ENCODE measurements at places on chromosomes 11 and 22.

DNA sequence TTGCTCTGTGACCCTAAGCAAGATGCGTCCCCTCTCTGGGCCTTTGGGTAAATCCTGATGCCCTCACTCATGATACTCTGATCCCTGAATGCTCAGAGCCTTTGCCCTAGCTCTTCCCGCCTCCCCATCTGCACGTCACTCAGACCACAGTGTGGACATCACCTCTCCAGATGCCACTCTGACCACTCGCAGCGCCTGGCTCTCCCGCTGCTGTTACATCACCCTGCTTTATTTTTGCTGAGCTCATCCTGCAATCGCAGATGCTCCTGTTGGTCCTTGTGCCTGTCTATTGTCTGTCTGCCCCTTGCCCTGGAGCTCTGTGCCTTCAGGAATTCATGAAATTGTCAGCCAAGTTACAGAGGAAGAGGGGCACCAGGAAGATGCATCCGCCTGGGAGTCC, 5.5 kb downstream of the OSM start:
- no peak for DNase-seq

DNA sequence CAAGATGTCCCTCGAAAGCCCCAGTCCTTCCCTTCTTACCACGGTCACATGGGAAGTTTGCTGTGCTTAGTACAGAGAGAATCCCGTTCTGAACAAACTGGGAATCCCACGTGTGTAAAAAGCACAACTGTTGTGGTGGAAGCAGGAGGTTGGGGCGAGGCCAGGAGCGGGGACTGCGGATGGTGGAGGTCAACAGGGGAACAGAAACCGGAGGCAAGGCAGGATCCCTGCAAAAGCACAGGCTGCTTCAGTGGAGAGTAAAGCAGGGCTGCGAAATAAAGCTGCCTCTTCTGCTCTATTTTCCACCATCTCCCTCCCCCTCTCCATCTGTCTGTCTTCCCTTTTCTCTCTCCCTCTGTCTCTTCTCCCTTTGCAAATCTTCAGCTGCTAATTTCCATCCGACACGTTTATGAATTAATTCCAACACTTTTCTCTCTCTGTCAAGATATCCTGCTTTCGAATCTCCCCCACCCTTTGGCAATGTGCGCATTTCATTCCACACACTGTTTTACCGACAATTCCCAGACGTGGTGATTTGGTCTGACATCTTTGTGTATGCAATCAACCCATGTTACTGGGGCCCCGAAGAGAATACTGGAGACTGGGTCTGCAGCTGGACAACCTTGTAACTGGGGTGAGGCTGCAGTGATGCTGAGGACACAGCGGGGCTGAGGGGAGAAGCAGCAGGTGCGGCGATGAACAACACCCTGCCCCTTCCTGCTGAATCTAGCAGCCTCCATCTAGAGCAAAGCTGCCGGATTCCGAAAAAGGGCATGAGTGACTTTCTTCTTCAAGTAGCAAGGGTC, 571.8 kb downstream of the OPCML start:
- DNase-seq: no peak

DNA sequence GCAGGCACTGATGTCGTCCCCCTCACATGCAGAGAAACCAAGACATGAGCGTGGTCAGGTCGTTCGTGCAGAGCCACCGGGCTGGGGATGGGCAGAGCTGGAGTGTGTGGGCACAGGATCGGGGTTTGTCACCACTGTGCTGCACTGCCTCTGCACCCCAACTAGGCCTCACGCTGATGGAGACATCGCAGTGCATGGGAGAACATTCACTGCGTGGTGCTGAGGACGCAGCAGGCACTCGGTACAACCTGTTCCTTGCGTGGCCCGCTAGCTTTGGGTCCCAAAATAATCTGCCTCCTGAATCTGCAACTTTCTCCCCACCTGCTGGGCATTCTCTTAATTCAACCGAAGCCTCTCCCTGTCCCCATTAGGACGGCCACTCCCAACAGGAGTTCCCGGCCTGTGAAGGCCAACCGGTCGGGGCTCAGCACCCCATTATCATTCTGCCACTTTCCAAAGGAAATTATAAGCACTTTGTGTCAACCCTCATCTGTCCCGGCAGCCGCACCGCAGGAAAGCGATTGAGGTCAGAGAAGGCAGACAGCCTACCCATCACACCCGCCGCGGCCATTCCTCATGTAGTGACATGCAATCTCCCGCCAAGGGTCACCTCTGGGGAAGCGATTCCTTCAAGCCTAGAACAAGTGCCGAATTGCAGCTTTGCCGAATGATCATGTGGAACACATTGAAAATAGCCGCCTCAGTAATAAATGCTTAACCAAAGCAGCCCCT, 490.4 kb downstream of the MN1 start:
- no peak for DNase-seq

DNA sequence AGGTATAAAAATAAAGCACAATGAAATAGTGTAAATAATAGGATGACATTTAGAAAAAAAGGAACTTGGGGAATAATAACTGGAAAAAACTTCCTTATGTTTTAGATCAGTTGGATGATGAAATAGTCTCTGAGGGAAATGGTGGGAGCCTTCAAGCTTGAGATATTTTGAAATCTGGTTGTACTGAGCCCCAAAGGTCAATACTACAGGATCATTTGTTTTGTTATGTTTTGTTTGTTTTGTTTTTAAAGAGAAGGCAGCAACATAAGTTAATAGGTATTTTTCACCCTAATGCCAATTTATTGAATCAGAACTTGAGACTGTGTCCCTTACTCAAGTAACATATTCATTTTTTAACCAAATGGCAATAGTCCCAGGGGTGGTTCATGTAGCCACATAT, 393.1 kb downstream of the ETS1 start:
- no peak for DNase-seq

DNA sequence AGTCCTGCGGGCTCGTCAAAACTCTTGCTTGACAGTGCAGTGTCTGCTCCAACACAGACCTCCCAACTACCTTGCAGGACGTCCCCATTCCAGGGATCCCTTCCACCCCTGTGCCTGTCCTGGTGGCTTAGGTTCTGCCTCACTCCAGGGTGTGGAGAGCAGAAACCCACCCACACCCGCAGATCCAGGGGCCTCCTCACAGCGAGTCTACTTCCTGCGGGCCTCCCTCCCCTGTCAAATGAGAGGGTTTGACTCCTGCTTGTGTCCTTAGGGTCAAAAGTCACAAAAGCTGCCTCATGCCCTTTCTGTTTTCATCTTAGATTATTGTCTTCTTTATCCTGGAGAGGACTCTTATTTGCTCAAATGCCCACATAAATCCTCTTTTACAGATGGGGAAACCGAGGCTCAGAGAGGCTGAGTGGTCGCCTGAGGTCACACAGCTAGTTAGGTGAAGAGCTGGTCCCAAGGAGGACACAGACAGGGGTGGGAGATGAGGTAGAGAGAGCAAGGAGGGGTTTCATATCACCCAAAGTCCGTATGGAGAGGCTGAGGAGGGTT, 81.1 kb upstream of the KCNQ1OT1 start:
- no peak for DNase-seq

- DNase-seq: no peak
These were observed 73.2 kb upstream of the NUP50 start for GRCh38 chr22:45090497-45090910.

GRCh38 chr22:50139843-50140415, 30.6 kb upstream of the PANX2 start:
- DNase-seq: no peak

GRCh38 chr11:67491276-67492068, 8.6 kb downstream of the AIP start:
- no peak for DNase-seq

DNA sequence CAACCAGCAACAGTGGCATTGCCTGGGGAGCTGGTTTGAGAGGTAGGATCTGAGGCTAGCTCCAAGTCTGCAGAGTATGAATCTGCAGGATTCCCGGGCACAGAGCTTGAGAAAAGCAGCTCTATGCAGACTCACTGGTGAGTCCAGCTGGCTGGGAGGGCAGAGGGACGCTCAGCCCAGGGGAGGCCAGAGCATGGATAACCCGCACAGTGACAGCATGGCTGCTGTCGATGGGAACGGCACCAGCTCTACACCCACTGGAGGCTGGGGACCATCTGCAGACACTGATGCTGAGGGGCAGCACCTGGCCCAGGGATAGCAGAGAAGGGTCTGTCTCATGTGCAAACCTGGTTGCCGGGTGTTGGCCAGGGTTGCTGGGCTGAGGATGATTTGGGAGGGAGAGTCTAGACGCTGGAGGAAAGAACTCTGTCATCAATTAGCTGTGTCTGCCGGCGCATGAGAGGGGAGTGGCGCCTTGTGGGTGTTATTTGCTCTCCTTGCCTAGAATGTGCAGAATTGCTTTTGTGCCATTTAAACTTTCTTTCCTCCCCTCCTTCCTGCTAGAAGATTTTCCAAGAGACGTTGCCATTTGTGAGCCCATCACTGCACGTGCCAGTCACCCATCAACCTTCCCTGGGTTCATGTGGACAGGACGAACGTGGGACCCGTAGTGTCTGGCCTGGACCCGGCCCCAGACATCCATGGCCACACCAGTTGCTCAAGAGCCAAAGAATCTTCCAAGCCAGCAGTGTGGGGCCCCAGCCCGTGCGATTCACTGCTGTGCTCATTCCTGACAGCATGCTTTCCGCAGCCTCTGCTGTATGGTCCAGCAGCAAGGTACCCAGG, 19.1 kb upstream of the LINC01488 start:
- no peak for DNase-seq

DNA sequence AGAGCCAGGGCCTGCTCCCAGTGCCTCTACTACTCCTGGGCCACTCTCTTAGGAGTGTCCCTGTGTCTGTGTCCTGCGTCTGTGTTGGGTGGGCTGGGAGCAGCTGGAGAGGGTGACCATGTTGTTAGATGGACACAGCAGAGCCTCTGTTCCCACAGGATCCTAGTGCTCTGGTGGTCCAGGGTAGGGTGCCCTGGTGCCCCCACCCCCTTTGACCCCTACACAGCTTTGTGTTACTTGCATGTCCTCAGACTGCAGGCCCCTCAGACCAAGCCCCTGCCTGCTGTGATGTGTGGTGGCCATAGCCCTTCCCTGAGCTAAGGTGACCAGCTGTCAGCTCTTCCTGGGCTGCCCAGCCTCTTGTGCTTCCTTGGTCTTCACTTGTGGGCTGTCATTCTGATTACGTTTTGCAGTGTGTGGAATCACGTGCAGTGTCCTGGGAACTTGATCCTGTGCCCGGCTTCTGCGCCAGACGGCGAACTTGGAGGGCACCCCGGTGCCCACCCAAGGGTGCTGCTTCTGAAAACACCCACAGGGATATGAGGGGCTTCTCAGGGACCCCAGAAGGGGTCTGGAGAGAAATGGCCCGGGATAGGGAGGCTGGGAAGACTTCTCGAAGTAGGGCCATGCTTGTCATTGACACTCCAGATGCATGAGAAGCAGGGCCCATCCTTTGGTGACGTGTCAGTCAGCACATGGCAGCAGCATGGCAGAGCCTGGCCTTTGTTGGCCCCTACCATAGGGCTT, 1.5 kb downstream of the TANGO2 start:
- DNase-seq: no peak

- DNase-seq: no peak
These were observed 73.2 kb downstream of the ARHGAP8 start for GRCh38 chr22:44825310-44826150.

- no peak for DNase-seq
These were observed 6.2 kb upstream of the CRYBB2 start for GRCh38 chr22:25213221-25213620.

DNA sequence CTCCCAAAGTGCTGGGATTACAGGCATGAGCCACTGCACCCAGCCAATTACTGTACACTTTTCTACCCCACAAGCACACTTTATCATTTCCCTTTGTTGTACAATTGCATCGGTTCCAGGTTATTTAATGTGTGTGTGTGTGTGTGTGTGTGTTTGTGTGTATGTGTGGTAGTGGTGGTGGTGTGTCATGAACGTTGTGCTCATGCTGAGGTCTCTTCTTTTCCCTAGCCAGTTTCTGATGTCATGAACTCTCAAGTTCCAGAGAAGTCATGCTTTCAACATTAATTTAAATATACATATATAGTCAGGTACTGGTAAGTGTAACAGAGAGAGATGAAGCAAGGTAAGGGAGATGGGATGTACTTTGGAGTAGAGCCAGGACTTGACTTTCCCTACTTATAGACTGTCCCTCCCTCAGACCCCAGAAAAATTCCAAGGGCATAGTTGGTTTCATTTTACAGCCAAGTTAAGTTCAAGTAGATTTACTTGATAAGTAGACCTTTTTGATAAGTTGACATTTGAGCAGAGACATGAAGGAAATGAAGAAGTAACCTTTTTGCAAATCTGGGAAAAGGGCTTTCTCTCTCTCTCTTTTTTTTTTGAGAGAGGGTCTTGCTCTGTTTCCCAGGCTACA, 42.7 kb downstream of the WEE1 start:
- no peak for DNase-seq

DNA sequence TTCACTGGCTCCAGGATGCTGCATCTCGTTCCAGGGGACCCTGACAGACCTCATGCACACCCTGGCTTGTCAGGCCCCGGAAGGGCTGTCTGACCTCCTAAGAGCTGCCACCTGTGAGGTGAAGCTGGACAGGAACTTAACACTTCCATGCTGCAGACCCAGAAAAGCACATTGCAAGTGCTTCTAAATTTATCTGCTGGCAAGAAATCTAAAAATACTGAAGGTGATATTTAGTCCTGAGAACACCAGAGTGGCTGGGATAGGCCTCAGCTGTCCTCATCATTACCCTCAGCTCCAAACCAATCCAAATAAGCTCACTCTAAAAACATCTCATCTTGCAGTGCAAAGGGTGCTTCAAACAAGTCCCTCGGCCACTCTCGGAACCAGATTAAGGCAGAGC, 46.7 kb downstream of the ABTB2 start:
- no peak for DNase-seq

DNA sequence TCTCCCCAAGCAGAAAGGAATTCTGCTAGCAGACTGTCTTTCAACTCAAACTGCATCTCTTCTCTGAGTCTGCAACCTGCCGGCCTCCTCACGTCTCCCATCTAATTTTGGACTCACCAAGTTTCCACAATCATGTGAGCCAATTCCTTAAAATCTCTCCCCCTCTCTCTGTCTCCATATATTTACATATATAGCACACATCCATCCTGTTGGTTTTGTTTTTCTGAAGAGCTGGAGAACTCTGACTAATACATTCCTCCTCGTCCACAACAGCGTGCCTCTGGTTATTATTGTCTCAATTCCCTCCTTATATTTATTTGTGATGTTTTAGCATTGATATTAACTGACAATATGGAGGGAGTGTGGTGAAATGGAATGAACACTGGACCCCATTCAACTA, 29.6 kb upstream of the FJX1 start:
- DNase-seq: no peak

DNA sequence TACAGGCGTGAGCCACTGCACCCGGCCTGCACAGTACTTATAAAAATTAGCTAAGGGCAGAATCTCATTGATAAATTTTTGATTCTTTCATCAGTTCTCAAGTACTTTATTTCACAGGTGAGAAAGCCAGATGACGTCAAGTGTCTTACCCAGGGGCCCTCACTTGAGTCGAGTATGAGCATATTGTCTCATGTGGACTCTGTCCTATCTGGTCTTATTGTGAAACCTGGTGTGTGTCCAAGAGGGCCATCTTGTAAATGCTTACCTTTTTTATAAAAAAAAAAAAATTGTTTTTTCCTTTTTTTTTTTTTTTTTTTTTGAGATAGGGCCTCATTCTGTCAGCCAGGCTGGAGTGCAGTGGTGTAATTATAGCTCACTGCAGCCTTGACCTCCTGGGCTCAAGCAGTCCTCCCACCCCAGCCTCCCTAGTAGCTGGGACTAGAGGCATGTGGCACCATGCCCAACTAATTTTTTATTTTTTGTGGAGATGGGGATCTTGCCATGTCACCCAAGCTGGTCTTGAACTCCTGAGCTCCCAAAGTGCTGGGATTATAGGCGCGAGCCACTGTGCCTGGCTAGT, 6.0 kb downstream of the ACO2 start:
- no peak for DNase-seq
